ENCODE measurements at places on chromosomes 4 and X.

DNA sequence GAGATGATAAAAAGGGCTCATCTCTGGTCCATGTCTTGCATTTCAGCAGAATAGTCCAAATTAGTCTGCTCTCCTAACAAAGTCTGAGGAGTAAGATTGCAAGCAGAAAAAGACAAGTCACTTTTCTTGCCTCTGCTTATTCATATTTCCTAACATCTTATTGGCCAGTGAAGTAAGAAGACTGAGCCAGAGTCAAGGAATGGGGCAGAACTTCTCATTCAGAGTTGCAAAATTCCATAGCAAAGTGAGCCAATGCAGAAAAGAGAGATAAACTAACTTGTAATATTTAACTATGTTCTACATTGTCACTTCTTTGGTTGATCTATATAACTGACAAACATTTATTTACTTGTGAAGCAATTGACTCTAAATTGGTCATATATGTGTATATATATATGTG lies 2304.0 kb downstream of the ARAP2 start:
- no peak for DNase-seq

DNA sequence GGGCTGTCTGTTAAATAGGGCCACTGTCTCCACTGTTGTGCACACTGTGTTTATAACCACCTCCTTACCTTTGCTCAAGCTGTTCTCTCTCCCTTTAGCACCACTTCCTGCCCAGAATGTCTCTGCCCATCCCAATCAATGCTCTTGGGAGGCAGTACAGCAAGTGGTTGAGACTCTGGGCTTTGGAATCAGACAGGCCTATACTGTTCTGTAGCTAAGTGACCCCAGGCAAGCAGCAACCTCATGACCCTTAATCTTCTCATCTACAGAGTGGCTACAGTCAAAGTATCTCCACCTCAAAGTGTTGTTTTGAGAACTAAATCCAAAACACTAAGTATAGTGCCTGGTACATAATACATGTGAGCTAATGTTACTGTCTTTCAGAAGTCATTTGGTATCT lies 3.8 kb upstream of the TXK start:
- no peak for DNase-seq

- peak; percentile 88 for DNase-seq
These were observed 18.1 kb upstream of the CHRNA9 start for GRCh38 chr4:40316782-40317635.

- no peak for DNase-seq
These were observed 21.7 kb downstream of the CLOCK start for GRCh38 chr4:55524844-55525571.

- DNase-seq = no peak
These were observed 40.8 kb downstream of the SLC34A2 start for GRCh38 chr4:25696409-25696808.

GRCh38 chr4:183522821-183523220 lies 18.0 kb downstream of the ING2 start:
- DNase-seq = no peak

DNA sequence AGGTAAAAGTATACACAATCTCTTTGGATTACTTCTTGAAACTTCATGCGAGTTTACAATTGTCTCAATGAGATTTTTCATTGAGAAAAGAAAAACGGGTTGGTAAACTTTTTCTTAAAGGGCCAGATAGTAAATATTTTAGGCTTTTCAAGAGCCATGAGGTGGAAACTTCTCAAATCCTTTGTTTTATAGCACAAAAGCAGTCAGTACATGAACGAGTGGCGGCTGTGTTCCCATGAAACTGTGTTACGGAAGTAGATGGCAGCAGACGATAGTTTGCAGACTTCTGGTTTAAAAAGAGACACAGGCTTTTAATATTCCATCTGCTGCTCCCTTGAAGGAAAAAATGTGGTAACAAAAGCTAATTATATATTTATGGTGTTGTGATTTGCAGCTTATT lies 332.0 kb downstream of the TENM3 start:
- no peak for DNase-seq

DNA sequence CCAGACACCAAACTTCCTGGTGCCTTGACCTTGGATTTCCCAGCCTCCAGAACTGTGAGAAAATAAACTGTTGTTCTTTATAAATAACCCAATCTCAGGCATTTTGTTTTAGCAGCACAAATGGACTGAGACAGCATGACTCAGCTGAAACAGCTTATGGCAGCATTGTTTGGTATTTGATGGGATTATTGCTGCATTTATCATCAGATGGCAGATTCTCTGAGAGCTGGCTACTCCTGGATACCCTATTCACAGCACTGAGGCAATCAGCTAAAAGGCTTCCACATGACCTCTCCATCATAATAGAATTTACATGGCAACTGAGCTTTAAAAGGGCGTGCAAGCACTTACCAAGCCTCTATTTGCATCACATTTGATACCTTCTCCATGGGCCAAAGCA lies 623.1 kb upstream of the CPEB2 start:
- no peak for DNase-seq

DNA sequence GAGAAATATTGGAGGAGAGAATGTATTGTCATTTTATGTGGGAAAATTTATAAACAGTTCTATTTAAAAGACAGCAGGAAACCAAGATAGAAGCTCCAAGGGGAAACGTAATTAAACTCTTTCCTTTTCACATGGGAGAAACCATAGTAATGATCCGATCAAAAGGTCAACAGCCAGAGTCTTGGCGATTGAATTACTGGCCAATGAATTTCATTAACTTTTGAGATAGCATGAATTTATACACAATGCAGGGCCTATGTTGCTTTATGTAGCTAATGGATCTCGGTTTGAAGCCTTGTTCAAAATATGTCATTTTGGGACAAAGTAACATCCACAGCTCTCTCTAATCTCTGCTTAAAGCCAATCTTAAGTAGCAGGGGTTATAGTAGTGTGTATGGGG lies 897.5 kb upstream of the NDST4 start:
- DNase-seq = no peak

- DNase-seq = no peak
These were observed 42.7 kb upstream of the ZCCHC12 start for GRCh38 chrX:118780911-118781310.

DNA sequence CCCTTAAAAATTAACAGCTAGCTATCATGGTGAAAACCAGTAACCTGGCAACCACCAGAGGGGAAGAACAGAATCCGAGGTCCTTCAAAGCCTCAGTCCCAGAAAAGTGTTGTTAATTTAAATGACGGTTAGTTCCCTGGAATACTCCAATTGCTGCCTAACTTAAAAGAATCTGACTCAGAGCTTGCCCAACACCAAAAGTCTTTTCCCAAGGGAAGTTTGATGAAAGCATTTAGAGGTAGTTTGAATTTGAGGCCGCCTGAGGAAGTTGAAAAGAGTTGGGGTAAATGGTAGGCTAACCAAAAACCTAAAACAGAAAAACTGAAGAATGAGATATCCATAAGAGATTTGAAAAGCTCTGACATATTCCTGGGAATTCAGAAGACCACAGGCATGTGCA lies 46.6 kb downstream of the IL13RA2 start:
- no peak for DNase-seq

DNA sequence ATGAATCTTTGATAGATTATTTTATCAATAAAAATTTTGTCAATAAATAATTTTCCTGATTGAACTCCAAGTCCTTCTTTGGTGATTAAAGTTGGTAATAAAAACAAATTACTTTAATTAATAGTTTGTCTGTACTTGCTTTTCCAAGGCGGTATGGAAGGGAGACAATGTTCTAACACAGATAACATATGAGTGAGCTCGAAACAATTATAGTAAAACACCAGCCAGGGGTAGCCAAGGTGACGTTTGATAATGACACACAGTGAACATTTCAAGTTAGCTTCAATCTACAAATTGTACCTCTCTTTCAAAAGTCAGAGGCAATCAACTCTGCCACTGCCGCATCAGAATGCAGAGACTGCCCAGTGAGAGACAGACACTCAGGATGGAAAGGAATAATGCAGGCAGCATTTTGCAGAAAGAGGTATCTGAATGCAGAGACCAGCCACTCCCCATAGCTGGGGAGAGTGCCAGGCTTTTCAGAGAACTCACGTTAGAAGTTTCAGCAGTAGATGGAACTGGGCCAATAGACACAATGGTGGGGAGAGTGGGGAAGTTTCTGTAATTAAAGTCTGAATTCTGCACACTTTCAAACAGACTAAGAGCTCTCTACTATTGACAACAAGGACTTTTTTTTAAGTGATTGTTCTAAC lies 18.1 kb upstream of the ATOH1 start:
- DNase-seq = no peak

DNA sequence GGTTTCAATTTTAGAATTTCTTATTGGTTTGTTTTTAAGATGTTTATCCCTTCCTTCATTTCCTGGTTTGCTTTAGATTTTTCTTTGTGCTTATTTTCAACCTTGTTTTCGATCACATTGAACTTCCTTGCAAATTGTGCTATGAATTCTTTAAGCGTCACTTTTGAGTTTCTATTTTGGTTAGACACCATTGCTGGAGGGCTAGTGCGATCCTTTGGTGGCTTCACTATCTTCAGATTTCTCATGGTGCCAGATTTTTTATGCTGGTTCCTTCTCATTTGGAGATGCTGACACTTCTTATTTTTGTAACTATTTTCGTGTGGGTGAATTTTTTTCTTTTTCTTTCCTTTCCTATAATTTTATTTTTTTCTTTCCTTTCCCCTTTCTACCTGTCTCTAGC lies 227.2 kb upstream of the HDX start:
- DNase-seq = no peak

- no peak for DNase-seq
These were observed 647.2 kb upstream of the FRG1 start for GRCh38 chr4:189293459-189293858.

GRCh38 chr4:52585379-52585778 lies 73.7 kb downstream of the USP46 start:
- DNase-seq = peak; percentile 1

GRCh38 chrX:133527415-133527814 lies 112.1 kb upstream of the GPC4 start:
- DNase-seq = peak; percentile 41

DNA sequence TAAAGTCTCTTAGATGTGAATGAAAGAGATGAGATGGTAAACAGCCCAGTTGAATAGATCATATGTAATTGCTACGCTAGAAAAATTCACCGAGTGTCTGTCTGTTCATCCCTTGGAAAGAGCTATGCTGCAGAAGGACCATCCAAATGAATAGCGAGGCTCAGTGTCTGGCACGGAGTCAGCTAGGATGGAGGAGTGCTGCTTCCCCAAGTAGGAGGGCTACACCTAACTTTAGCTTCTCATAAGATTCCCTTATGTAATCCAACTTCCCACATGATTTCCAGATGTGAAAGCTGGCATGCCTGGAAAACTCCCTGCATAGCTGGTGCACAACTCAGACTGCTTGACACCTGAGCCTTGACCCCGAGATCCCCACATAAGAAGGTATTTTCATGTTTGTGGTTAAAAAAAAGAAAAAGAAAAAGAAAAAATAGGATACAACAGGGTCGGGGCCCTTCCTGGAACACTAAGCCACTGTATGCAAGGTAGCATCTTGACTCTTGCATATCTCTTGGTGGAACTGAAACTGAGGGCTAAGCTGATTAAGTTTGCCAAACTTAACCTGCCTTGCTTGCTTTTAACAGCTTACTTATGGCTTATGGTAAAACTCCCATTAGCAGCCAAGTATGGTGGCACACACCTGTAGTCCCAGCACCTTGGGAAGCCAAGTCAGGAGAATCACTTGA lies 82.3 kb downstream of the FREM3 start:
- DNase-seq = no peak

GRCh38 chrX:130916636-130917422 lies 13.8 kb upstream of the ENOX2 start:
- peak; percentile 72 for DNase-seq

DNA sequence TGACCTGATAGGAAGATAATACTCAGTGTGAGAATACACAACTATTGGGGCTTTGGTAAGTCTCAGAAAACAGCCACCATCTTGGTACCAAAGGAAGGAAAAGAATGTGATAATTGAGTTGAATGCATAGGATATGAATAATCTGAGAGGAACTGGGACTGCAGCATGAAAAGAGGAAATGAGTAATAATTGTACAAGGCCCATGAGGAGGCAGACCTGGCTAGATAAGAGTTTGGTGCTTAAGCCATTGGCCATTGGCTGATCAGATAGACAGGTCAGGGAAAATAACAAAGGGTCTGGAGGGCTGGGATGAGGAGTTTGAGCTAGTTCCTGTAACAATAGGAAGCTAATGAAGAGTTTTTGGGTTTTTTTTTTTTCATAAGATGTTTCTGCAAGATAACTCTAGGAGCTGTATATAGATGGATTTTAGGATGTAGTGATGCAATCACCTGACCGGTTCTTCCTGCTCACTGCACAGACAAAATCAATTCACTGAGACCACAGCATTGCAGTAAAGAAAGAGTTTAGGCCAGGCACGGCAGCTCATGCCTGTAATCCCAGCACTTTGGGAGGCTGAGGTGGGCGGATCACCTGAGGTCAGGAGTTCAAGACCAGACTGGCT lies 5.3 kb upstream of the TRMT2B start:
- peak; percentile 47 for DNase-seq

DNA sequence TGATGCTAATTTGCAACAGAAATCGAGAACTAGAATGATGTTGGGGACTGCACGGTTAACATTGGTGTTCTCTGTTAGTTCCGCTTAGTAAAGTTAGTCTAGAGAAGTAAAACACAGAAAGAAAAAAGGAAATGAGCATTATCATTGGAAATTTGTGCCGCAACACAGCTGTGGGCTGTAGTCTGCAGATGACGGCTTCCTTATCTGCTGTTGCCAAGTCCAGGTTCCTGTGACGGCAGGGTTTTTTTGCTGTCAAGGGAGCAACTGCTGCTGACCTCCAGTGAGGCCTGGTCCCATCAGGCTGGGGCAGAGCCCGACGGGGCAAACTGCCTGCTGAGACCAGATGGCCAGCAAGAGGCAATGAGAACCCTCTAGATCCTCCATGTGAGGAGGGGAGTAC lies 38.9 kb upstream of the PHEX start:
- DNase-seq = peak; percentile 72

- no peak for DNase-seq
These were observed 619.4 kb upstream of the SPANXN1 start for GRCh38 chrX:144627947-144628346.

- no peak for DNase-seq
These were observed 632 bp downstream of the PLP2 start for GRCh38 chrX:49172280-49172780.

- DNase-seq = no peak
These were observed 195.4 kb downstream of the AFAP1 start for GRCh38 chr4:7744142-7744804.

DNA sequence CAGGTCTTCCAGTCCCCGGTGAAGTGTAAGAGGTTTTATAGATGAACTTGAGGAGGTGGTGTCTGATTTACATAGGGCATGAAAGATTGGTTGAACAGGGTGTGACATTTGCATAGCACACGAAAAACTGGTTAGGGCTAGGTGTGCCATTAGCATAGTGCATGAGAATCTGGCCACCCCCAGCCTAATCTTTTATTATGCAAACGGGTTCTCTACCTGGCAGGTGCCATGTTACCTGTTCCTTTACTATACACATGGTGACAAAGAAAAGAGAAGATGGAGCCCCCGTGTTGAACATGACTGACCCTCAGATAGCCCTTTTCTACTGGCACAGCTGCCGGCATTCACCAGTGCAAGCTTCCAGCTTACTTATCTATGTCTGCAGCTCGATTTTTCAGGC lies 71.0 kb downstream of the UCHL1 start:
- no peak for DNase-seq

GRCh38 chrX:135528756-135529155 lies 8.3 kb downstream of the INTS6L start:
- DNase-seq = no peak

Measured in common myeloid progenitor, CD34-positive (primary cell).